Mesangial cell (primary cell): ENCODE measurements at places on chromosomes 4 and X. TPM values are rescaled to one million over a fixed set of nuclear protein-coding genes. Genes with fewer than 3 reads are reported as not detected.

UBA1 gene
- total RNA-seq = 218 and 285 TPM in 2 replicates

ERCC6L gene
- 0.25 and 7.2 TPM in 2 replicates for total RNA-seq

BANK1 gene
- total RNA-seq = 0.38 and 0.49 TPM in 2 replicates

DUX4 gene
- not detected in 2 replicates for total RNA-seq

VCX gene
- total RNA-seq = not detected in 2 replicates

GPAT3 gene
- total RNA-seq = 5.4 and 5.6 TPM in 2 replicates

ATRX gene
- 38.1 and 99.8 TPM in 2 replicates for total RNA-seq

IRS4 gene
- total RNA-seq = under 0.01 TPM in 1 of 2 replicates, not detected in the other

TCEAL7 gene
- total RNA-seq = 11.8 and 12.7 TPM in 2 replicates

TKTL1 gene
- total RNA-seq = not detected in 2 replicates

TACC3 gene
- total RNA-seq = 10.3 and 132 TPM in 2 replicates

SAGE1 gene
- total RNA-seq = not detected in 2 replicates

STS gene
- 3.1 and 3.2 TPM in 2 replicates for total RNA-seq

TLR1 gene
- total RNA-seq = under 0.01 and 0.49 TPM in 2 replicates

ARMCX4 gene
- 2.0 and 2.7 TPM in 2 replicates for total RNA-seq

RHOH gene
- not detected in 2 replicates for total RNA-seq

ARHGAP24 gene
- 3.1 and 14.1 TPM in 2 replicates for total RNA-seq

FAM9B gene
- not detected in 2 replicates for total RNA-seq

COL4A6 gene
- total RNA-seq = 3.4 and 4.9 TPM in 2 replicates

CXCL8 gene
- total RNA-seq = 0.76 and 2.1 TPM in 2 replicates

MTNR1A gene
- total RNA-seq = 0.16 TPM in 1 of 2 replicates, not detected in the other

TRPC5OS gene
- not detected in 2 replicates for total RNA-seq

SERTM2 gene
- not detected in 2 replicates for total RNA-seq

HPSE gene
- 1.3 and 1.6 TPM in 2 replicates for total RNA-seq

ARMCX1 gene
- 10.9 and 14.6 TPM in 2 replicates for total RNA-seq
